ENCODE measurements at places on chromosomes 16 and 17.

DNA sequence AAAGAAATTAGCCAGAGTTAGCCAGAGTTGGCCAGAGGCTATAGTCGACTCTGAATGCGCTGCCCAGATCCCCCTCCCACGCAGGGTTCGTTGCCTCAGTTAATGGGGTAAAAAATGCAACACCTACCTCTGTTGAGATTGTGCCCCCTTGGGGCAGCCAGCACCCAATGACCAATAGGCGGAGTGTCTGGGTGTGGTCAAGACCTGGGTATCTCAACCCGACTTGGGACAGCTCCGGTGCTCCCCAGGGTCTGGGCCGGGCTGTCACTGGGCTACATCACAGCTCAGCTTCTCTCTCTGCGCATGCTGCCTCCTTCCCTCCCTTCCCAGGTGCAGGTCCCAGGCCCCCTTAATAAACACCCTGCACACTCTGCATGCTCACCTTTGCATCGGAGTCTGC is 59.6 kb upstream of the GCSH start:
- DNase-seq, result no peak

- no peak for DNase-seq
Measured at GRCh38 chr17:69061721-69062556, 1.2 kb upstream of the ABCA9 start.

- DNase-seq, result peak; percentile 46
Measured at GRCh38 chr17:46192439-46193150, 634 bp downstream of the KANSL1 start.

GRCh38 chr16:30656974-30657865 is 1.0 kb upstream of the FBRS start:
- DNase-seq, result no peak

- DNase-seq, result no peak
Measured at GRCh38 chr16:49596068-49596467, 222.5 kb downstream of the C16orf78 start.

DNA sequence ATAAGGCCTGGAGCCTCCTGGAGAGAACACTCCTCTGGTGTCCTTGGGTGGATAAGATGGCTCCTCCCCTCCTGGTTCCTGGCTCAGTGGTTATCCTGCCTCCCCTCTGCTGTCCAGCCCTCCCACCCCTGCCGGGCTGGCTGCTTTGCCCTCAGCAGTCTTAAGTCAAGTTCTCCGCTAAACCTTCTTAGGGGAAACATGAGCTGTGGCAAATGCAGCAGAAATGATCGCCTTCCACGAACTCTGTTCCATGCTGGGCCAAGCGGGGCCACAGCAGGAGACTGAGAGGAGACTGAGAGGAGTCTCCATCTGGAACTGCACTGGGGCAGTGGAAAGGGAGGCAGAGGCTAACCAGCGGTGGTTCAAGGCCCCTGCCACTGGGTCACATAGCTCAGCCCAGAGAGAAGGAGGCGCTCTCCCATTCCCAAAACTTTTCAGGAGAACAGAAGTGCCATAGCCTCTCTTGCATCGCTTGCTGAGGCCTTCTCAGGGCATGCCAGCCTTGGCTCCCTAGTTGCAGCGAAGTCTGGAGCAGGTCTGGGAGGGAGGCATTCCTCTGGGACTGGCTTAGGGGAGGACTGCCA is 26.9 kb downstream of the TNS4 start:
- DNase-seq, result no peak

DNA sequence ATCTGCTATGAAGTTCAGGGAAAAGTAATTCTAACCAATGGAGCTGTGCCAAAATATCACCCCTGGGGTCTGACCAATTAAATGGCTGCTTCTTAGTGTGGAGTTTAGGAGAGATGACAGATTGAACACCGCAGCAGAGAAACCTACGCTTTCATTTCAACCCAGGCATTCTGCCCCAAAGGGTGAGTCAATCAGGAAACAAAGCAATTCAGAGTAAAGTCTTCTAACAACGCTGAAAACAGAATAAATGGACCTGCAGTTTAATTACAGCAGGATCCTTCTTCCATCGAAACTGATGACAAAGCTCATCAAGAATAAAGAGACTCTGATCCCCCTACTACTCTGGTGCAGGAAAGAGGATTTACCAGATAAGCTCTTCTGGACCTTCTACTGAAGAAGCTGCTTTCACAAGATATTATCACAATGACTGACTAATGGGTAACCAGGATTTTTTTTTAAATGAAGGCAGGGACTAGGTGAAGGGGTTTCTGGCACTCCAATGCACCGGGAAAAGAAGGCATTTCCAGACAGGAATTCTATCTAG is 16.7 kb downstream of the RFFL start:
- DNase-seq, result peak; percentile 53

DNA sequence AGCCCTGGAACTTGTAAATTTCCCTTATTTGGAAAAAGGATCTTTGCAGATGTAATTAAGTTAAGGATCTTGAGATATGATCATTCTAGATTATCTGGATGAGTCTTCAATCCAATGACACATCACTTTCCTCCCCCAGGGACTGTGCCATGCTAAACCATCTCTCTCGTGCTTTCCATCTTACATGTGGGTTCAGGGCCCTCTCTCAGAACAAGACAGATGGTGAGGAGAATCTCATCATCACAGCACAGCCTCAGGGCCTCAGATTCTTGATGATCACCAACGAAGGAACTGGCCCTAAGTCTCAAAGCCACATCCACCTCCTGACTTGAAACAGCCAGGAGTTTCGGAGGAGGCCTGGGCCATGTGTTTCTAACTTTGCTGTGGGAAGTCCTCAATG is 78.7 kb downstream of the LITAF start:
- no peak for DNase-seq

- DNase-seq, result no peak
Measured at GRCh38 chr17:78933959-78934568, 8.9 kb upstream of the TIMP2 start.

GRCh38 chr17:45925311-45925710 is 31.0 kb downstream of the MAPT start:
- no peak for DNase-seq

GRCh38 chr17:1076299-1076981 is 79.5 kb downstream of the TIMM22 start:
- no peak for DNase-seq

- no peak for DNase-seq
Measured at GRCh38 chr17:60959696-60960095, 282.0 kb downstream of the BCAS3 start.
